ENCODE measurements at places on chromosomes 12 and 14.

GRCh38 chr12:27696864-27697564 is 767 bp downstream of the REP15 start:
- DNase-seq = no peak

DNA sequence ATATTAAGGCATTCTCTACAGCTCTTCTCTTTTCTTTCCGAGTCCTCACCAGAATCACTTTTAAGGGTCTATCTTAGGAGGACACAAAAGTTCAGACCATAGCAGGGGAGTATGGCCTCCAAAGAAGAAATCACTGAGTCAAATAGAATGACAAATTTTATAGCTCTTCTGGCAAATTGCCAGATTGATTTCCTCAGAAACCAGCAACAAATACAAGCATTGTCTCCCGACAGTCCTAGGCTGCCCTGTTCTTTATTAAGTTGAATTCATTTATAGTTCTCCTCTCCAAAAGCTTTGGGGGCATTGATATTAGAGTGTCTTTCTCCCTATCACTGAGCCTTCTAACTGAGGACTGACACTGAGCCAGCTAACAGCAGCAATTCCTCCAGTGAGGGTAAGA is 156.4 kb upstream of the FRMD6 start:
- DNase-seq = no peak

DNA sequence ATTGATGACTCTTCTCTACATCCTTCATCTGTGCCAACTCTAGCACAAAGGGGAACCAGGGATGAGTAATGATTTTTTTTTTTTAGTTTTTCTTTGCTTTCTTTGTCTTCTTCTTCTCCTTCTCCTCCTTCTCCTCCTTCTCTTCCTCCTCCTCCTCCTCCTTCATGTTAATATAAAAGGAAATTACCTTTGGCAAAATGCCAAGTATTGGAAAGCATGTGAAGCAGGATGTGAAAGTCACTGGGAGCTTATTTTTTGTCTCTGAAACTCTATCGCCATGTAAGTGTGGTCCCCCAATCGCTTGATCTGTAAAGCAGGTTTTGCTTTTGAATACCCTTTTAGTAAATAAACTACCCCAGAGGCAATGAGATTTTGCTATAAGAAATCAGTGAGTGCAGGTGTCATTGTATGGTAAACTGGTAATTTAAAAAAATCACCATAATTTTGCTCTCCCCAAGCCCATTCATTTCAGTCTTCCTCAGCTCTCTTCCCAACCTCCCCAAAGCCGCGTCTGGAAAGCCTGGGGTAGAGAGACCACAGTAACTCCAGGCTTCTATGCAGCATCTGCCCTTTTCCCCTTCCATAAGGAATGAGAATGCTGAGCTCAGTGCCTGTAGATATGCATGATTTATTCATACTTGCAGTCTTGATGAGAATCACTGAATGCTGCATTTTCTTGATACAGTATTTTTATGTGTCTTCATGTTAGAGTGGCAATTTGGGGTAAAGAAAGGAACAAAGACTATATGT is 388.7 kb downstream of the TMEM117 start:
- no peak for DNase-seq

- DNase-seq = no peak
Observed at GRCh38 chr14:103206836-103207387, 83.7 kb downstream of the TNFAIP2 start.

GRCh38 chr12:92473564-92473963 is 229.2 kb upstream of the PLEKHG7 start:
- DNase-seq = no peak

GRCh38 chr14:96424109-96424989 is 32.4 kb downstream of the AK7 start:
- peak; percentile 50 for DNase-seq

All from KG1 (cell line).